ENCODE measurements at places on chromosomes 1 and 21.

GRCh38 chr1:9420835-9421532 lies 118.3 kb upstream of the SLC25A33 start:
- DNase-seq, result no peak

DNA sequence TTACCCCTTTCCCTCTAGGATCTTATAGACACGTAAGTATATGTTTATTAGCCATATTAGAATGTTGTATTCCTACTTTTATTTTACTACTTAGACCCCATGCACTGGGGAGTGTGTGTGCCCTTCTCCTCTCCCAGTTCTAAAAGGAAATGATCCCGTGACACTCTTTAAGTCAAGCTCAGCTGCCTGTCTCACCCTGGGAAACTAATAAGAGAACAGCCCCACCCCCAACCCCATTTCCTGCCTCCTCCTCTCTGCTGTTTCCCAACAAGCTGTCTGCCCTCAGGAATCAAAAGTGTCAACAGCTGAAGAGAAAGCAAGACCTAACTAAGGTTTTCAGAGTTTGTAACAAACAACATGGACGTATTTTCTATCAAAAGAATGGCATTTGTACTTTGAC lies 92.6 kb upstream of the VAV3 start:
- DNase-seq, result no peak

DNA sequence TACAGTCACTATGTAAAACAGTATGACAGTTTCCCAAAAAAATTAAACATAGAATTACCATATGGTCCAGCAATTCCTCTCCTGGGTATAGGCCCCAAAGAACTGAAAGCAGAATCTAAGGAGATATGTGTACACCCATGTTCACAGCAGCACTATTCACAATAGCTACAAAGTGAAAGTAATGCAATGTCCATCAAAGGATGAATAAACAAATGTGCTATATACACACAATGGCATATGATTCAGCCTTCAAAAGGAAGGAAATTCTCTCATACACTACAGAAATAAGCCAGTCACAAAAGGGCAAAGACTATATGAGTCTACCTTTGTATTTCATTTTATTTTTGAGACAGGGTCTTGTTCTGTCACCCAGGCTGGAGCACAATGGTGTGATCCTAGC lies 120.4 kb downstream of the TOMM20 start:
- DNase-seq, result no peak

- no peak for DNase-seq
Observed at GRCh38 chr1:6614019-6614928, 743 bp downstream of the PHF13 start.

DNA sequence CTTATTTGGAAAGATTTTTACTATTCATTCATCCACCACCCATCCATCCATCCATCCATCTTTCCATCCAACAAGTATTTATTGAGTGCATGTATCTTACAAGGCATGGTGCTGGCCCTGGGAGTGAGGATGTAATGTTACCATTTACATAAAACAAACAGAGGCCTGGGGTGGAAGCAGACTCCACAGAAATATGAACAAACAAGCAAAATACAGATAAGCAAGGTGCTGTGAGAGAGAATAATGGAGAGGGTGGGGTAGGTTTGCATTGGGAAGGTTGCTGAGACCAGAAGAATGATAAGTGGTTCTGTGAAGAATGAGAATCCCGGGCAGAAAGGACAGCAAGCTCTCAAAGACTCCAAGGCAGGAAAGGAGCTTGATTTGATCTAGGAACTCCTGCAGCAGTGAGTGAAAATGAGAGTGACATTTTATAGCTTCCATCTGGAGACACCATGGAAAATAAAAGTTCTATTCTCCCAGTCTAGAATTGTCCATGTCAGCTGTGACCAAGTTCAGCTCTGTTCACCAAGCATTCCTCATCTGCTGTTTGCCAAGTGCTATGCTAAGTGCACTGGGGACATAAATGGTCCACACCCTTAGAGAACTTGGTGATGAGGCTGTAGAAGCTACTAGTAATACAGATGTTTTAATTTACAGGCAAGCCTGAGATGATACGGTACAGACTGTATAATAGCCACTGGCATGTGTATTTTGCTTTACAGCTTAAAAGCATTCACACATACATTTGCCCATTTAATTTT lies 75.3 kb downstream of the PEX14 start:
- no peak for DNase-seq

DNA sequence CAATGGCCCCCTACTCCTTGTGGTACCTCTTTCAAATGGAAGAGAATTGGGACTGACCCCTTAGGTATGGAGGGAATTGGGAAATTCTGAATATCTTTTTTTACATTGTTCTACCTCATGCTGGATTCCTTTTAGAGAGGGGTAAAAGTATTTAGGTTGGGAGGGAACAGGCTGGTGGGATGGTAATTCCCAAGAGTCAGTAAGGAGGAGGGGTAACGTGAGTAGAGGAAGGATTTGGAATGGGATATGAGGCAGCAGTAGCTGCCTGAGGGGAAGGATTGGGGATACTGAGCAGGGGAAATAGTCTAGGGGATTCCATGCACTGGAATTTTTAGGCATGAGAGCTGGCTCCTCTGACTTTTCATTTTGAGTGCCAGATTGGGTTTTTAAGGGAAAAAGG lies 3.8 kb upstream of the AADACL3 start:
- no peak for DNase-seq

- DNase-seq, result no peak
Observed at GRCh38 chr1:87185077-87185476, 143.6 kb upstream of the LMO4 start.

DNA sequence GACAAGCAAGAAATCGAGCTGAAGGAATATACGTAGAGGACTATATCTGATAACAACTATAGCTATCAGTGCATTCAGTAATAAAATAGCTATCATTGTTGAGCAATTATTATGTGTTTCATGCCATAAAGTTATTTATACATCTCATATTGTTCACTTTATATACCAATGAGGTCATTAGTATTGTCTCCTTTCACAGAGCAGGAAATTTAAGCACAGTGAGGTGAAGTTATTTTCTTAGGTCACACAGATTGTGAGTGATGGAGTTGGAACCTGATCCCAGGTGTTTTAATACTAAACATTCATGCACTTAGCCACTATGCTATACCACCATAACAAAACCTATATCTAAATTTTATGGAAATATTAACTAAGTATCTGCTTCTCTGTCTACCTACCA lies 180.5 kb upstream of the DPYD start:
- no peak for DNase-seq

- no peak for DNase-seq
Observed at GRCh38 chr1:30757352-30758120, at the start of gene LAPTM5. Gene LAPTM5, minus strand, starts transcription at chr1:30757774. Its CDS starts 29 bp downstream, at chr1:30757745.
